ENCODE measurements at places on chromosomes 5 and 9.

- no peak for DNase-seq
Measured at GRCh38 chr5:90017239-90017638, 392.3 kb downstream of the CETN3 start.

- peak; percentile 47 for DNase-seq
Measured at GRCh38 chr9:127451858-127452656, 747 bp downstream of the LRSAM1 start.

- no peak for DNase-seq
Measured at GRCh38 chr5:56070851-56071465, 76.2 kb upstream of the IL6ST start.

DNA sequence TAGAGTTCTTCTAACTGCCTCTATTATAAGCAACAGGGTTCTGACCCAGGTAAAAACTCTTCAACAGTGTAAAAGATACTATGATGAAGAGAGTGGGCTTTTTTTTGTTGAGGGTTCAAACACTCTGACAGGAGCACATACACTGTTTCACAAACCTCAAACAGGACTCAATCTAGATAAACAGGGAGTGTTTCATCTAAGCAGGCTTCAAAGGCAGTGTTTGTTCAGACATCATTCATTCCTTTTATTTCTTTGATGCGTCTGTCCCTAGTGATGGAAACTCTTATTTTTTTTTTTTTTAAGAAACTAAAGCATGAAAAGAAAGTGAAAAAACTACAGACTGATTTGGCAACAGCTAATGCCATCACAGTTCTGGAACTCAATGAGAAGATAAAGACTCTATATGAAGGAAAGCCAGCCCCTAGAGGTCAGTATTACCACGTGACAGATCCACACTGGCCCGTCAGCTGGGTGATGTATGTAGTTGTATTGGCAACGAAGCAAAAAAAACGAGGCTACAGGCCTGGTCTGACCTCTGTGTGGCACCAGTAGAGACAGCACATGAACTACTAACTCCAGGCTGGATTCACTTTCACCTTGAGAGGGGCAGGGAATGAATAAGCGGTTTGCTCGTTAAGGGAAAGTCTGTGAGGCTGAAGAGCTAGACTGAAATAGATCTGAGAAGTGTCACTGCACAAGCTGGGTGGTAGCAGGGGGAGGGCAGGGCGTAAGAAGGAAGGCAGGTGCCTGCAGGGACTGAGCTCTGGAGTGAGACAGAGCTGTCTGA is 172.2 kb downstream of the CCDC192 start:
- DNase-seq, result peak; percentile 2

DNA sequence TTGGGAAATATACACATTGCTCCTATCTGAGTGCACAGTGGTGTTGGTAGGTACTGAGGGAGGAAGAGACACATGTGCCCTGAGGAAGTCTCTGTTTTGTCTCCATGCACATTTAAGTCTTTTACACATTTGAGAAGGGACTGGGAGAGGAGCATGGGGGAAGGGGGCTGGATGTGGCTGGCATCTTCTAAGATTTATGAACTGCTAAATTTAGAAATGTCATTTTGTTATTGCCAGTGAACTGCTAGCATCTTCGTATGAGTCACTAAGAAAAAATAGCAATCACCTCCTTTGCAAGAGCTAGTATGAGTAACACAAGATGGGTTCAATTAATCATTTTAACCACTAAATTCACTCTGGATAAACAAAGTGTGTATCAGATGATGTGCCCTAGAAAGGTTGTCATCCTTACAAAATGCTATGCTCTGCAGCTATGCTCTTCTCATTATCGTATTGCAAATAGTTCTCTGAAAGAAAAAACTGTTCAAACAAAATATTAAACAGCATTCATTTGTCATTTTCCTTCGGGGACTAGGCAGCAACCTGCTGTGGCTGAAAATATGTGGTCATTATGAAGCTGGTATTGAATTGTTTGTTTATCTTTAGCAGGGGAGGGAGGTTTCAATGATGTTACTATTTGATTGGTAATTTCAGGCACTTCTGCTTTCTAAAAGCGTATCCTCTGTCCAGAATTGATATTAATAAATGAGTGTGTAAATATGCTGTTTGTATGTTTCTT is 236.5 kb downstream of the DMRTA1 start:
- no peak for DNase-seq

DNA sequence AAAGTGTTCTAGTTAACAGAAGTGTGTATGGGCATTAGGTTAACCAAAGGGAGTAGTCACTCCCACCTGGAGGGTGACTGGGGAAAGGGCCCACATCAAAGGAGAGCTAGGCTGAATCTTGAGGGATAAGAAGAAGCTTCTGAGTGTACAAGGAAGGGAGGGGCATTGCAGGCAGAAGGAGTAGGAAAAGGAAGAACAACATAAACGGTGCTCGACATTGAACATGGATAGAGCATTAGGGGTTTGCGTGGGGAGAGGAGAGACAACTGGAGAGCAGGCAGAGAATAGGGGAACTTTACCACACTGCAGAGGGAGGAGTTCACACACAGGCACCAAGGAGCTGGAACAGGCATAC is 5.3 kb upstream of the GLRX start:
- no peak for DNase-seq

- DNase-seq, result no peak
Measured at GRCh38 chr5:43411495-43411894, 696 bp downstream of the CCL28 start.

DNA sequence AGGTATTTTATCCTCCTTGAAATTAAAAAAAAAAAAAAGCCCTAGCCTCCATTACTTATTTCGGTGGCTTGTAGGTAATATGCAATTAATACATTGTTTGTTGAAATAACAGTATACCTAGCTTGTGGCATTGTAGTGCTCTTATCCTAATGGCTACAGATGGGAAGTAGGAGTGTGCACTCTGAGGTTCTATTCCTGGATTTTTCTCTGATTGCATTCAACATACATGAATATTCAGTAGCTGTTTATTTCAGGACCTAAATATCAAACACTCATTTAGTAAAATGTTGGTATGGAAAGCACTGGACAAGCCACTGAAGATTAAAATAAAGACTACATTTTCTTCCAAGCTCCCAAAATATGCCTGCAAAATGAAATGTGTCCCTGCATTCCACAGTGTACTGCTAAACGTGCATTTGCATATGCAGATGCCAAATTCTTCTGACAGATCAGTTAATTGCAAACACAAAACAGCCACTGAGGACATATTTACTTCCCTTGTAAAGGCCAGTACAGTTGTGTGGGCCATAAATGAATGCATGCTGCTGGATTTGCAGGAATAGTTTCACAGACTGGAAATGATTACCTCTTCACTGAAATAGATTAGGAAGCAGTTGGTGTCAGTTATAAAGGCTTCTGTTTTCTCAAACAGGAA is 826.1 kb downstream of the PRELID2 start:
- no peak for DNase-seq

DNA sequence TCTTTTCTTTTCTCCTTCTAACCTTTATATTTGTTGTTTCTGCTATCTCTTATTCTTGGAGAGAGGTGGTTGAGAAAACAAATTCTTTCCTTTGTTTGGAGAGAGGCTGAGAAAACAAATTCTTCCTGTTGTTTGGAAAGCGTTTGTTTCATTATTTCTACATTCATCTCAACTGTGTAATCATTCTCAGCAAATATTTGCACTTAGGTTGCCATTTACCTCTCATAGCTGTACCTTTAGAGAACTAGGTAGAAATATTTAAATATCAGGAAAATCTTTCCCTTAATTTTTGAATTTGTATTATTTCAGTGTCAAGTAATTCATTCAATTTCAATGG is 1824.4 kb upstream of the CDH9 start:
- DNase-seq, result no peak

DNA sequence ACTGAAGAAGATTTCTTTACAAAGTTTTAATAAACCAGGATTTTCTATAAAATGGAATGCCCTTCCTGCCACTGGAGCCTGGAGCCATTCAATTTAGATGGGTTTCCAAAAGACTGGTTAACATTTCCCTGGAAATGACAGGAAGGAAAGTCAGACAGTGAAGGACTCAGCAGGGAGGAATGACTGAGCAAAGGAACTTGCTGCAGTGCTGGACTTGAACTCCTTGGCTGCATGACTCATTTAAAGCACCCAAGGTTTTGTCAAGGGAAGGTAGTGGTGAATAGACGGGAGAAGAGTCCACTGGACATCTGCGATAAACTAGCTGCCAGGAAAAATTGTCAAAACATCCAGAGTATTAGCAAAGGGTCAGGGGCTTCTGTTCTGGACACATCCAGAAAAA is 163.8 kb upstream of the SLC28A3 start:
- no peak for DNase-seq

GRCh38 chr5:153970496-153970895 is 68.2 kb downstream of the FAM114A2 start:
- DNase-seq, result no peak

GRCh38 chr5:3122216-3122615 is 370.7 kb upstream of the IRX2 start:
- DNase-seq, result no peak

- no peak for DNase-seq
Measured at GRCh38 chr9:126506361-126507317, 107.1 kb upstream of the LMX1B start.

- peak; percentile 38 for DNase-seq
Measured at GRCh38 chr9:134641173-134641989, at the start of gene COL5A1. COL5A1 (plus strand) TSS chr9:134641803; CDS start chr9:134642188, 385 bp downstream.

DNA sequence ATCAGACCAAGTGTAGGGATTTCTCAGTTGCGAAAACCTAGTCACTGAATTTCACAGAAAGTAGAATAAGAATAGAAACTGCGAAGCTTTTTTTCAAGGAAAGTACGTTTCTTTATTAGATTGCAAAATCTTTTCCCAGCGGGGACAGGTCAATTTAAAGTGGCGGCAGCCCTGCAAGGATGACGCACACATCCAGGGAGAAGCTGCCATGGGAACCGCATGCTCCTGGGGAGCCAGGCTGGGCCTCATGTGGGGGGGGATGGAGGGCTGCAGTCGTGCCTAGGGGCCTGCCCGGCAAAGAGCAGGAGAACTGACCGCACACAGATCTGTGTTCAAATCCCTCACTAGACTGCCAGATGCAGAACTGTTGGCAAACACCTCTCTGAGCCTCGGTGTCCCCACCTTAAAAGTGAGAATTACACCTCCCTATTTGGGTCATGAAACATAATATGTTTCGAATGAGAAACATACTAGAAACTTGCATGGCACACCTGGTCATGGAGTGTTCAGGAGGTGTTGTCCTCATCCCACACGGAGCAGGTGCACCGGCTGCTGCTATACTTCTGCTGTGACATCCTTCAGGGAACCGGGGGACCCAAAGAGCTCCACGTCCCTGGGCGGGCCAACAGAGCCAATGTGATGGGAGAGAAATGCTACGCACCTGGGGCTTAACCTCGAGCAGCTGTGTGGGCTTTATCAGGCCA is 127.8 kb upstream of the PHYKPL start:
- no peak for DNase-seq

- no peak for DNase-seq
Measured at GRCh38 chr5:178429156-178429468, 161.1 kb downstream of the COL23A1 start.

- no peak for DNase-seq
Measured at GRCh38 chr9:34378376-34379060, 1.8 kb upstream of the MYORG start.

GRCh38 chr5:89246864-89247263 is 363.9 kb upstream of the MEF2C start:
- DNase-seq, result no peak

- DNase-seq, result no peak
Measured at GRCh38 chr9:87663556-87663955, 62.4 kb upstream of the CTSL start.

DNA sequence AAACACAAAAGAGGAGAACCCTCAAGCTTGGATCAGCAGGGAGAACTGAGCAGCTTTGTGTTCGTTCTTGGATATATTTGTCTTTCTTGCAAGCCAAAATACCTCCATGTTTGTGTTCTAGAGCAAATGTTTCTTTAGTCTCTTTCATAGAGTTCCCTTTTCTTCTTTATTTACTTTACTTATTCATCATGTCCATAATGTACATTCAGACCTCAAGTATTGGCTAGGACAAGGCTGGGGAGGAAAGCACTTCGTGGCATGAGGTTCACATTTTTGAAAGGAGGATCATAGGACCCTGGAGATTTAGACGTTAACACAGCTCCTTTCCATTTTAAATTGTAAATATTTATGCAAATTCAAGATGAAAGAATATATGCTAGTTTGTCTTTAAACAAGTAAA is 590.2 kb upstream of the MEF2C start:
- DNase-seq, result no peak

DNA sequence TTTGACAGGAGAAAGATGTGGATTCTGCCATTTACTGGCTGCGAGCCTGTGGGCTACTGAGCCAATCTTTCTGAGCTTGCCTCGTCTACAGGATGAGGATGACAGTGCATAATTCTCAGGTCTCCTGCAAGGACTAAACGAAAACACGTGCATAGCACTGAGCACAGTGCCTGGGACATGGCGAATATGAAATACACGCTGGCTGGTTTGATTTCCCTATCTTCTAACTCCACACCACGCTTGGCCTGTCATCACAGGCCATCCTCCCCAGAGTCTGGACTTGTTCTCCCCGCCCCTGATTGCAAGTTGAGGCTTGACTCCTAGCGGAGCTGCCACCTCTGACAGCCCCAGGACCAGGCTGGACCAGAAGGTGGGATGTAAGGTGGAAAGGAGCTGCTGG is 37.9 kb downstream of the ARPC5L start:
- DNase-seq, result no peak

GRCh38 chr5:157050050-157050449 is 8.9 kb downstream of the HAVCR1 start:
- no peak for DNase-seq

- DNase-seq, result no peak
Measured at GRCh38 chr9:8821910-8822666, 1022.5 kb upstream of the DMAC1 start.

All from activated CD4-positive, alpha-beta T cell treated with anti-CD3 and anti-CD28 coated beads, Interleukin-2, amount 50 U/mL, for 1 hour (primary cell).